ENCODE measurements at places on chromosomes 4 and X.

DNA sequence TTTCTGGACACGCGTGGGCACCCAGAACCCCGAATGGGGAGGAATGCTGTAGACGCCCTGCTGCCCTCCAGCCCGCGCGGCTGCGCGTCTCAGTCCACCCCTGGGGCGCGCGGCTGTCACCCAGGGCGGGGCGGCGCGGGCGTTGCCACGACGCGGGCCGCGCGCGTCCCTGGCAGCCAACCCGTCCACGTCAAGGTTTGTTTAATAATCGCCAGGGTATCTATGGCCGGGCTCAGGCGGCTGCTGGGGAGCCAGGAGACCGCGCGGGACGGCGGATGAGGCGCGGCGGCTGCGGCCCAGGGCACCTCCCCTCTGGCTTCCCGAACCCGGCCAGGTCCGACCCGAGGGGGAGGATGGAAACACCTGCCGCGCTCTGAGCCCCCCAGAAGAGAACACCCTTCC lies at the start of gene SPATA18:
TSS of gene SPATA18 (plus strand) at position 92 of the 402 bp plus-strand sequence. CDS start 401 bp downstream, outside the sequence.
- DNase-seq, result peak; percentile 4

DNA sequence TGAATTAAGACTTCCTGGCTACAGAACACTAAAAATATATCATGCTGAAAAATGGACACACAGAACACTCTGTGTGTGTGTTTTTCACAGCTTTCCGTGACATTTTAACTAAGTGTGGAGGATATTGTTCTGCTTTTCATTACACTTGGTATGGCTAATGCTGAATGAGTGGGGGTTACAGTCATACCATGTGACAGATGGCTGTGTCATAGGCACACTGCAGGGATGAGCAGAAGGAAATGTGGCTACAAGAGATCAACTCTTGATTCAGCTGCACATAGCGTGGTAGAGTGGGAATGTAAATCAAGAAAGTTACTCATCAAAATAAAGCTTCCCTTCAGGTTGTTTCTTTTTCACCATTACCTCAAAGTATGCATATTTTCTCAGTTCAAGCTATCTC lies 669.8 kb downstream of the IQCM start:
- no peak for DNase-seq

- DNase-seq, result no peak
These were observed 174.5 kb upstream of the DKK2 start for GRCh38 chr4:107210450-107211239.

- DNase-seq, result no peak
These were observed 684.6 kb downstream of the ARAP2 start for GRCh38 chr4:35559559-35560365.

DNA sequence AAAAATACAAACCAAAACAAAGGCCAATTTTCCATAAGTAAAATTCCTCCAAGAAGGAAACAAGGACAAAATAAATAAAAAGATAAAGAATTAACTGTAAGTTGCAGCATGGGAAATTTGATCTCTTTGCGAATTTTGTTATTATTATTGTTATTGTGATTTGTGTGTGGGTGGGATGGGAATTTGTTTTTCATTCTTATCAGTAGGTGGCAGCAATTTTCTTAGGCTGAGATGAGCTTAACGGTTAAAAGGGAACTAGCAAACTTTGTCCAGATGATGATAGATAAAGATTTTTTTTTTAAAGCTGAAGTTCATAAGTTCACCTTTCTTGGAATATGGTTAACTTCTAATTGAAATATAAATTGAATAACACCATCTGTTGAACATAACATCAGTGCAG lies 83.2 kb upstream of the IL1RAPL2 start:
- no peak for DNase-seq

DNA sequence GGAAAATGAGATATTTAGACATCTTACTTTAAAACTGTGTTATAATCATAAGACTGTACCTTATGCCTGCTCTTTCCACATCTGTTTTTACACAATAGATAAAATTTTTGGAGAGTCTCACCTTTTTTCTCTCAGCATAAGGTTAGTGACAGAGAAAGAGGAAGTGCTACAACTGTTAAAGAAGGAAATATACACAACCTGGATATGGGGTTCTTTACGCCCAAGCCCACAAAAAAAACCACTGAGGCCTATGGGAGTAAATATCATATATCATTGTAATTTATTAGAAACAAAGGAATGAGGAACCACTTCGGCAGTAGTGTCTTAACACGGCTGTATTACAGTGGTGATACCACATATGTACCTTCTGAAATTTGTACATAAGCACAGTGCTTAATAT lies 265.9 kb upstream of the GK2 start:
- DNase-seq, result no peak

DNA sequence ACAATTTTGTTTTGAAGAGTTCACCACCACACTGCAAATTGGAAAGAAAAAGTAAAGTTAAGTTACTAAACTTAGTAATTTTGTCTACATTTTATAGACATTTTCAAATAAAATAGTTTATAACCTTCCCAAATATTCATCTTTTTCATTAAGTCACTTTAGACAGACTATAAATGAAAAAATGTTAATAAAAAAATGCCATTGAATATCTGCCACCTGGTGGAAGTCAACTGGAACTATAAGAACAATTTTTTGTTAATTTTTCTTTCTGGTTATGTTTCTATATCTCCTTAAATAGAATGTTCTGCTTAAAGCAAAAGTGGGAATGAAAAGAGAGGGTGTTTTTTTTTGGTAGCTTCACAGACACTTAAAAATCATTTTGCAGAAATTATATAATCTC lies 534.4 kb upstream of the PCDH10 start:
- no peak for DNase-seq

GRCh38 chrX:129665916-129666644 lies 11.3 kb upstream of the APLN start:
- no peak for DNase-seq

GRCh38 chrX:8848441-8848840 lies 47.3 kb upstream of the FAM9A start:
- DNase-seq, result no peak

DNA sequence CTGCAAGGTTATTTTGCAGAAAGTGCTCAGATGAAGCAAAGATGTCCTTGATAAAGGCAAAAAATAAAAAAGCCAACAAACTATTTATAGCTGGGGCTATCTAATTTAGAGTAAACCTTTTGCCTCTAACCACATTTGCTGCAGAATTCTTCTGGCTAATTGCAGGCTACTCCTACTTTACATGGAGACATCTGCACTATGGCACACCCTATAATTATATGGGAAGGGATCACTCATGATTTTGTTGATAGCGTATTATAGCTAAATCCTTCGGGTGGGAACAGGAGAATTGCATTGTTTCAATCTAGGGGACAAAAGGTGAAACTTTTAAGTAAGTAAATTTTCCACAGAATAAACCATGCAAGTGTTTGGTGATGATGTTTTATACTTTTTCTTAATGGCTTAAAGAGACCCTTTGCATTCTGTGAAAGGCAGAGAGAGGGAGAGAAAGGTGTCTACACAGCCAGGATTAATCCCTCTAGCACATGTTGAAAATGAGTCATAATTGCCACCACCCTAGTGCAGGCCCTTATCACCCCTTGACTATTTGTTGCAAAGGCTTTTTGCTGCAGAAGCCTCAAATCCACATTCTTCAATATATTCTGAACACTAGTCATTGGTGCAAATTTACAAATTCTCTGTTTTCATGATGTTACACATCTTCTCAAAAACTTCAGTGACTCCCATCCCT lies 221.3 kb upstream of the BMP3 start:
- no peak for DNase-seq

DNA sequence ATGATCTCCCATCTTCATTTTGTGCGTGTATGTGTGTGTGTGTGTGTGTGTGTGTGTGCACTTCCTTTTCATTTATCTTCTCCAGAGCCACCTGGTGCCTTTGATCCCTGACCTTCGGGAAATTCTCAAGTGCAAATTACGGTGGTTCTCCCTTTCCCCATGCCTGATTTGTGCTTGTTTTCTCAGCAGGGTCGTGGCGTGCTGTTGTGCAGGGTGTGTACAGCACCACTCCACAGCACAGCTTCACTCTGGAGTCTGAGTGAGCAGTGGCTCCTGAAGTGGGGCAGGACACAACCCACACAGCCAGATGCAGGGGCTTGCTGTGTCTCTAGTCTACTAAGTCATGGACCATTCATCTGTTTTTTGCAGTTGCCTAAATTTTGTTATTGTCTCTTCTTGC lies 114.2 kb upstream of the TBC1D9 start:
- DNase-seq, result no peak

DNA sequence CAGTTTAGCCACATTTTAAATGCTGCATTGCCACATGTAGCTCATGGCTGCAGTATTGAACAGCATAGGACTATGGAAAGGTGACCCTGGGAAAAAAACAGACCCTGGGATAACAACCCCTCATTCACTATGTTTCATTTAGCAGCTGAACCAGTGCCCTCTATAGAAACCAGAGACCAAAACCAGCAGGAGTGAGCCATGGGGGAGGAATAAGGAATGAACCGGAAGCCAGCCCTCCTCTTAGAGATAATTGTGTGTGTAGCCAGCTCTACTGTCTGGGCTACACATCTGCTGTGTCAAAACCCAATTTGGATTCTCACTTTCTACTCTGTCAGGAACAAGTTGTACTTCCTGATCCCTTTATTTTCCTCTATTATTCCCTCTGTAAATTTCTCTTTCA lies 158.5 kb upstream of the S100G start:
- no peak for DNase-seq

DNA sequence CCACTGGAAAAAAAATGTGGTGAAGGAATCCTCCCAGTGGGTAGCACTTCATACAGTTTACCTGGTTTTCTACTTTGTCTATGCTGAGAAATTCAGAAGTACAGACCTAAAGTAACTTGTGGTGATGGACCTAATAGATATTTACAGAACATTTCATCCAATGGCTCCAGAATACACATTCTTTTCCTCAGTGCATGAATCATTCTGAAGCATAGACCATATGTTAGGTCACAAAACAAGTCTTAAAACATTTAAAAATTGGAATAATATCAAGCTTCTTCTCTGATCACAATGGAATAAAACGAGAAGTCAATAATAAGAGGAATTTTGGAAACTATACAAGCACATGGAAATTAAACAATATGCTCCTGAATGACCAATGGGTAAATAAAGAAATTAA lies 450.1 kb upstream of the INTU start:
- no peak for DNase-seq

DNA sequence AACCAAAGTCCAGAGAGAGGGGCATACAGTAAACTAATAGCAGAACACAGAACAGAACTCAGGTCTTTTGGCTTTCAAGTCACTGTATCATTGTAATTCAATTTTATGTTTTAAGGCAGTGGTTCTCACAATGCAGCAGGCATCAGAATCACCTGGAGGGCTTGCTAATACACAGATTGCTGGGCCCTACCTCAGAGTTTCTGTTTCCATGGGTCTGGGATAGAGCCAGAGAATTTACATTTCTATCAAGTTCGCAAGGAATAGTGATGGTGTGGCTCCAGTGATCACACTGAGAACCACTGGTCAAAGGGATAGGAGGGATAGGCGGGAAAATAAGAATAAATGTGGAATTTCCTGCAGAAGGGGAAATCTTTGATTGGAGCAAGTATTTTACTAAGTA lies 36.7 kb downstream of the LANCL3 start:
- no peak for DNase-seq

DNA sequence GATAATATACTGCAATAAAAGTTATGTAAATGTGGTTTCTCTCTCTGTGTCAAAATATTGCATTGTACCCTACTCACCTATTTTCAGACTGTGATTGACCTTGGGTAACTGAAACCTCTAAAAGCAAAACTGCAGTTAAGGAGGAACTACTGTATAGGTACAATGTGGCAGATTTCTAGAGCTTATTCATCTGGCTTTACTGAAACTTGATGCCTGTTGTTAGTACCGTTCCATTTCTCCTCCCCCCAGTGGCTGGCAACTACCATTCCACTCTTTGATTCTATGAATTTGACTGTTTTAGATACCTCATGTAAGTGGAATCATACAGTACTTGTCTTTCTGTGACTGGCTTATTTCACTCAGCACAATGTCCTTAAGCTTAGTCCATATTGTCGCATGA lies 61.9 kb downstream of the HOPX start:
- DNase-seq, result no peak

DNA sequence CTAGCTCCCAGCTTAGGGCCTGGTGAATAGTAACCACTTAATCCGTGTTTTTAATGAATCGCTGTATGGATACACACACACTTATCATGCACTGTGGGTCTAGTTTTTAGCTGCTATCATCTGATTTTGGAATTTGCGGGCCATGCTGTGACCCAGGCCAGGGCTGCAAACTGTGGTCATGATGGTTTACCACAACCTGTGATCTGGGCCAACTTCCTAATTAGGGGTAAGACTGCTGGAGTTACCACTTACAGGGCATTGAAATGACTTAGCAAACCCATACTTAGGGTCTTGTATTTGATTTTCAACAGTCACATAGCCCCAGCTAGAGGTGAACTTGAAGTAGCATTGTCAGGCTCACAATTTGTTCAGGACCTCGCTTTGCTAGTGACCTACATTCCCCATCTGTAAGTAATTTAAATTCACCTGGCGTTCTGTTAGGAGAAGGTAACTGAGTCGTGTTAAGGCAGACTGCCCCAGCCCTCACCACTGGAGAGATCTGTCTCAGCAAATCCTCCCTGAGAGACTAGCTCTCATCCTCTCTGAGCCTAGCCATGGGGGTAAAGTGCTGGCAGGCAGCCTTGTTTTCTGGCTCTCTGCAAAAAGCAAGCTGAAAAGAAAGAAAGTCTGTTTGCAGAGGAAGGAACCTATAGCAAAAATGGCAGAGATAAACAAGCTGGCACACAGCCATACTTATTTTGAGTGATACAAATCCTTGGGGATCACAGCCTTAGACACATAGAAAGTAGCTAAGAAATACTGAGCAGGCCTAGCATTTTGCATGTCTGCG lies 33.8 kb upstream of the EGFL6 start:
- no peak for DNase-seq

- DNase-seq, result no peak
These were observed 134.5 kb downstream of the BTC start for GRCh38 chr4:74659576-74660411.

DNA sequence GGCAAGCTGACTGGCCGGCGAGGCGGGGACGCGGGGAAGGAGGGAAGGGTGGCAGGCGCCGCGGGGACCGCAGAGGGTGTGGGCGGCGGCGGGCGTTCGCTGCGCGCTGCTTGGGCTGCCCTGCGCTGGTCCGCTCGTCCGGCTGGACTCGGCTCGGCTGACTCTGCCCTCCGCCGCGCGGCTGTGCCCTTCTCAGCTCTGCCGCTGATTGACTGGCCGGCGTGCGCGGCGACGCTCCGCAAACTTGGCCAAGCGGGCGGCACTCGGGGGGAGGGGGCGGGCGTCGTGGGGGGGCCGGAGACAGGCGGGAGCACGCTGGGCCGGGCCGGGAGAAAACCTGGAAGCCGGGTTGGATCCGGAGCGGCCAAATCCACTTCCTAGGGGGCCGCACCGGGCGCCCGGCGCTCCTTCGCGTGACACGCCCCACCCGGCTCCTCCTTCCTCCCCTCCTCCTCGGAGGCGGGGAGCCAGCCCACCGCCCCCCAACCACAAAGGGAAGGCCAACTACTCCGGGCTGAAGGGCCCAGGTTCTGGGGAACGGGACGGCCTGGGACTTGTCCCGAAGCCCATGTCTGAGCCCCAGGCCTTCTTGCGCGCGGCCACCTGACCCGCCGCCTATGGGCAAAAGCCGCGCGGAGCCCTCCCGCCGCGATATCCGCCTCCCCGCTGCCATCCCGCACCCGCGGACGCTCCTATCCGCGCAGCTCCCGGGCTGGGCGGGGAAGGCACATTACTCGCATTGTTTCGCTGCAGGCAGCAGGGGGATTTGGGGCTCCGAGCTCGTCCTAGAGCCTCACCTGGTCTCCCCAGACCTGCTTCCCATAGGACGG lies at the start of gene GPC4:
TSS of gene GPC4 (minus strand) at position 214 of the 830 bp plus-strand sequence. CDS start 524 bp downstream, outside the sequence.
- DNase-seq, result peak; percentile 5

All from activated naive CD4-positive, alpha-beta T cell treated with anti-CD3 and anti-CD28 coated beads for 36 hours (primary cell).